ENCODE measurements at places on chromosomes 2 and 18.

DNA sequence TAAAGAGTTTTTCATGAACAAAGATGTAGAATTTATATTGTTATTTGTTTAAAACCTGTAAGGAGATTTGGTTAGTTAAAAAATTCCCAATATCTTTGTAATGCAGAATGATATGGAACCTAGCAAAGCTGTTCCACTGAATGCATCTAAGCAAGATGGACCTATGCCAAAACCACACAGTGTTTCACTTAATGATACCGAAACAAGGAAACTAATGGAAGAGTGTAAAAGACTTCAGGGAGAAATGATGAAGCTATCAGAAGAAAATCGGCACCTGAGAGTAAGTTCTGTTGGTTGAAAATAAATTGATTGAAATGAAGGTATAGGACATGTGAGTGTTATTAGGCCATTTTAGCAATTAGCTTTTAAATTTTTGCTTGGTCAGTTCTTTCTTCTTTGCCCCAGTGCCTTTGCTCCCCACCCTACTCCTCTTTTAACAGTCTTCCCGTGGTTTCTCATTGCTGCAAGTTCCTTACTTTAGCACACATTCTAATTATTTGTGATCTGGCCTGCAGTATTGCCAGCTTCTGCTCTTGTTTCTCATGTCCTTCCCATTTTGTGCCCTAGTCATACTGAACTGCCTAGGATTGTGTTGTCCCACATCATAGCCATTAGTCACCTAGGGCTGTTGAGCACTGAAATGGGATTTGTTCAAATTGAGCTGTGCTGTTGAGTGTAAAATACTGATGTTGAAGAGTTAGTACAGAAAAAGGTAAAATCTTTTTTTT, 36.6 kb downstream of the VAPA start:
- no peak for DNase-seq

- no peak for DNase-seq
These were observed 16.6 kb downstream of the CTDP1 start for GRCh38 chr18:79695856-79696850.

DNA sequence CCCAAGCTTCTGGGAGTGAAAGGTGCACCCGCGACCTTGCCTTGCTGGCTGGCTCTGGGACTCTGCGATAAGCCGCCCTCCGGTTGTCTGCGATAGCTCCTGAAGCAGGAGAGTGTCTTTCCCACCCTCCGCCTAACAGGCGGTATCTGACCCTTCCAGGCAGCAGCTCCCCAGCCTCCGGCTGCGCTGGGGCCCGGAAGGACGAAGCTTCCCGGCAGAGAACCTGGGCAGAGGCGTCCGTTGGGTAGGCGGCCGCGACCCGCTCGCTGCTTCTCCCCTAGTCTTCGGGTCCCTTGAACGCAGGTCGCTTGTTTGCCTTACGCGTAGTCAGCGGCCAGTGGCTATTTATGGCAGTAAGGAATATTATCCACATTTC, 446 bp upstream of the RHBDD1 start:
- peak; percentile 30 for DNase-seq

DNA sequence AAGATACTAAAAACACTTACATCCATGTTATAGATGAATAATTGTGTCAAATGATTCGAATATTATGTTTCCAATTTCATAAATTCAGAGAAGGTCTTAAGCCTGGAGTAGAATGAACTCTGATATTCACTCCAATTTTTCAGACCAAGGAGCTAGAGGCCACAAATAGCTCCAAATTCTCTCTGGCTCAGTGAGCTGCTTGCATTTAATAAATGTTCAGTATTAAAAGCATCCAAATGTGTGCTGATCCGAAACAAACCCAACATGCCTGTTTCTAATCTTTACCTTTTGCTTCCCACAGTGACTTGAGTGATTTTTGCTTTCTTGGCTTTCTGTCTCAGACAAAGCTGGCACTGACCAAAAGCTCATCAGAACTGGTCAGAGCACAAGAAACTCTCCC, 291.4 kb downstream of the CCDC85A start:
- no peak for DNase-seq

DNA sequence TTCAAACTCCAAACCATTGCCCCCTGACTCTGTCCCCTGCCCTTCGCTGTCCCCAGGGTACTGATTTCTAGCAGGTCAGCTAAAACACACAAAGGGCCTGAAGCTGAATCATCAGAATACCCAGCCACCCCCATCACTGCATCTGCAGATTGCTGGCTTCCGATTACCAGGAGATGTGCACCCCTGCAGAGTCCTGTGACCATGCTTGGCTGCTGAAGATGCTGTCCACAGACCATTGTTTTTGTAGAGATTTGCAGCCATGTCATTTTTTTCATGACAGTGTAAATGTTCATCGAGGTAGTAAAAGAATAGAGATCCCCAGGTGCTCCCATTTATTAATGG, 463.3 kb downstream of the STK39 start:
- no peak for DNase-seq

DNA sequence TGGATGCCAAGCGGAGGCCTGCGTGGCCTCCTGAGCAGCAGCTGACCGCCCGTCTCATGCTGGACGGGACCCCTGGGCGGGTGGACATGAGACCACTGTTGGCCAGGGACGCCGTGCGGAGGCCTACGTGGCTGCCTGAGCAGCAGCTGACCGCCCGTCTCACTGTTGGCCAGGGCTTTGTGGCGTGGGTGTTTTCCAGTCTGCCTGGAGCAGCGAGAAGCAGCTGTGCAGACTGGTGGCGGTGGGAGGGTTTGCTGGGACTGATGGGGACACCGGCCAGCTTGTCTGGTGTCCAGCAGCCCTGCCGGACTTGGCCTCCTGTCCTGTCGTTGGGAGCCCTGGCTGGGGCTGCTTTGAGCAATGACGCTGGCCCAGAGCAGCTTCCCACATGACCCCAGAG, 5.8 kb upstream of the D2HGDH start:
- no peak for DNase-seq

DNA sequence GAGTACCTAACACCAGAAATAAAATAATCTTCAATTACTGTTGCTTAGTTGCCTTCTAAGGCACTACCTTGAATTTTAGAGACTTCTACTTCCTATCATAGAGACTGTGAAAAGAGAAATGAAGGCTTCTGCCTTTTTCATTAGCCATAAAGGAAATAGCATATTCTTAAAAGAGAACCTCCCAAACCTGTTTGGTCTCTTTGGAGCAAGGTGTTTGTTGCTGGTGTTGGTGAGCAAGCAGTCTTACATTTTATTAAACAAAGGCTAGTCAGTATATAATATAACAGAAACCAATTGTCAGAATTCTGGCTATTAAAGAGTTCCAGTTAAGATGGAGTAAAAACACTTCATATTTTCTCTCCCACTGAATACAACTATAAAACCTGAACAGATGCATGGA, 116.4 kb downstream of the TAF4B start:
- no peak for DNase-seq

DNA sequence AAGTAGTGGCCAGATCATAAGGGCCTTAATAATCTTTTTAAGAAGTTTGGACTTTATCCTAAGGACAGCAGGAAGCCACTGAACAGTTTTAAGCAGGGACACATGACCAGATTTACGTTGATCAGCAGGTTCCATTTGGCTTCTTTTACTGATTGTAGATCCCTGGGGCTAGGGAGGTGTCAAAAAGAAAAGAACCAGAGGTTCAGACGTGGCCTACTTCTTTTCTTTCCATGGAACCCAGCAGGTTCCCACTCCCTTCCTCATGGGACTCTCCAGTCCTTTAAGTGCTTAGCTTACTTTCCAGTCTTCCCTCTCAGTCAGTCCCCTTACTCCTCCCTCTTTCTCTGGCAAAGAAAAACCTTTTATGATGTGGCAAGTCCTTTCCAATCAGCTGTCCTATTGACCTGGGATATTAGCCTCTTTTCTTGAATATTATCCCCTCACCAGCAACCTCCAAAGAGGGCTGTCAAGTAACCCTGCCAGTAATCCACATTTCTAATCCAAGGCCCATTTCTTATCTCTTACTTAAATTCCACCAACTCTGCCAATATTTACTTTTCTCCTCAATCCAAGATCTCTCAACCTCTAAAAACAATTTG, 33.5 kb downstream of the NHEJ1 start:
- DNase-seq, result no peak

DNA sequence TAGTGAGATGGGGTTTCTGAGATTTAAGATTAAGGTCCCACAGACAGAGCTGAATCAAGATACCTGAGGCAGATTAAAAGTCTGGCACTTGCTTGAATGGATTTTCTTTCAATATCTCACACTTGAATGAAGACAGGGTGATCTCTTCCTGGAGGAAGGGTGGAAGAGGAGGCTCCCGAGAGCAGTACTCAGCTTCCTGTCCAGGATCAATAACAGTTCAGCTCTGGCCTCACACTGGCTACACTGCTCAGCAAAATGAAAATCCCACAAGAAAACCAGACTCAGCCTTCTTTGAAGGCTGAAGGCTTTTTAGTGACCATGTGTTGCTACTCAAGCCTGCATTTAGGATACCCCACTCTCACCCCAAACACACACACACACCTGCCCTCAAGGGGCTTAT, 11.1 kb downstream of the ARHGEF33 start:
- no peak for DNase-seq

DNA sequence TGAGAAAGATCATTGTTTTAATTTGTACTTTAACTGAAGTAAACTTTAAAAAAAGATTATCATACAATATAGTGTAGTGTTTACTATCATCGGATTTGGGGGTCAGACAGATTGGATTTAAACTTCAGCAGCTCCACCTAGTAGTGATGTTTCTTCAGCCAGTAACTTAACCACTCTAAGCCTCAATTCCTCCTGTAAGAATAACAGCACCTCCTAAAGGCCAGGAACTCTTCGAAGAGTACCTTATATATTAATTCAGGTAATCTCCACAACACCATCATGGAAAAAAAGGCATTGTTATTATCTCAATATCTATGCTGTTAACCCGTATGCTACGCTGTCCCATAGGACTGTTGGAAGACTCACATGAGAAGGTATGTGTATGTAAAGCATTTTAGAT, 69.0 kb upstream of the DLGAP1 start:
- no peak for DNase-seq

DNA sequence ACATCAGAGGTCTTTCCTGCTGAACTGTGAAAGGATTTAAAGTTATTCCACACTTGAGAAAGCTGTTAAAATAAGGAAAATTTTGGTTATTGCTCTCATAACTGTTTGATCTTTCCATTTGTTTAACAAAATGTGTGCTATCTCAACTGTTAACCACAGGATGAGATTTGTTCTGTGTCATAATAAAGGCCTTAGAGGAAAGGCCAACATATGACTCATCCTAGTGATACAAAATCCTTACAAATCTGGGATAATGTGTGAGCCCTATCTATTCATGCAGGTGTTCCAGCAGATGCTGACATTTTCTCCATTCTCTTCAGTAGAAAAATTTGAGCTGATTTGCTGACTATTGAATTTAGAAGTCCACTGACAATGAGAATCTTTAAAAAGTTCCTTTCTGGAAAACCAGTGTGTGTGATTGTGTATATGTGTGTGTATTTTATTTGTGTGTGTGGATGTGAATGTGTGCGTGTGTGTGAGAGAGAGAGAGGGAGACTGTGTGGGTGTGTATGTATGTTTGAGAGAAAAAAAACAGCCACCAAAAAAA, 1111.9 kb upstream of the GYPC start:
- DNase-seq, result no peak

DNA sequence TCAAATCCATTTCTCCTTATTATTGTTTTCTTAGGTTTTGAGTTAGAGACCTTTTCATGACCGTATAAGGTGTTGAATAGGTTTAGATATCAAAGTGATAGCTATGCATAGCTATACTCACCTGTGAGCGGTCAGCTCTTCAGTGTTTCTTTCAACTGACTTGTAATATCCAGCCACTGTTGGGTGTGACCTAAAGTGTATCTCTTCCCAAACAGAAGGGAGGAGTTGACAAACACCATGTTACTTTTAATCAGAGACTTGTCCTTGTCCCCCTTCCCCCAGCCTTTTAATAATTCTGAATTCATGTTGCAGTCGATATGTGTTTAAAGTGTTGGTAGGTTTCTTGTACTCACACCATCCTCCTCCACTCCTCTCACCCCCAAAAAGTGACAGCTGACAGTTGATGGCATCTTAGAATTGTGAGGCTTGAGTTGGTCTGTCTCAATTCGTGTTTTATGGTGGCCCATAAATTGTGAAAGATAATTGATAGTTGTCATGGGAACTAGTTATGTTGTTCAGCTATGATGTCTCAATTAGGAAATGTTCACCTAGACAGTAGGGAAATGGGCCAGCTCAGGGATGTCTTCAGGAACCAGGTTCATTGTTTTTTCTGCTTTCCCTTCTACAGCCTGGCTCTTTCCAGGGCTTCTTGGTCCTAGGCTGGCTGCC, 12.0 kb downstream of the NEDD4L start:
- DNase-seq, result no peak

- DNase-seq, result no peak
These were observed 43.5 kb upstream of the NPAS2 start for GRCh38 chr2:100776445-100776844.

- DNase-seq, result no peak
These were observed 28.8 kb downstream of the ADCY3 start for GRCh38 chr2:24891201-24891600.

DNA sequence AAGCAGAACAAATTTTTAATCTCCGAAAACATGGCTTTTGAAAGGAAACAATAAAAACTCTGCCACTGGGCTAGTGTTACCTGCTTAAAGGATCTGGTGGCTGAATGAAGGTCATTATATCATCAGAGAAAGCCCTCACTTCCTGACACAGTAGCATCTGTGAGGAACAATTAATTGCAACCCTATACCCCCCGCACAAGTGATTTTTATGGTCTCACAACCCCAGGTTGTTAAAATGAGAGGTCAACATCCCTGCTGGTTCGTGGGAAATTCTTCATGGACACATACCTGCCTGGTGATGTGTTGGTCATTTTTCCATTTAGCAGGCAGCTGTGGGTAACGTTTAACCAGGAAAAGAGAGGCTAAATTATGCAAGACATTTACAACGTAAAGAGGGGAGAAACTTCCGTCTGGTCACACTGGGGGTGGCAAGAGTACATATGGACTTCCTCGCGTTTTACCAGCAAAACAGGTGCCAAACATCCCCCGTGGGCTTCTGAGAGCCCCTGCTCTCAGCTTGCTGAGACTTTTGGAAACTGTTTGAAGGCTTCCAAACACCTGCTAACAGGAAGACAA, 29.2 kb downstream of the NIFK start:
- no peak for DNase-seq

GRCh38 chr2:159963700-159964099, 98.7 kb downstream of the PLA2R1 start:
- DNase-seq, result no peak

GRCh38 chr2:31246184-31246852, 12.4 kb downstream of the EHD3 start:
- DNase-seq, result no peak

GRCh38 chr2:109703077-109703476, 88.9 kb downstream of the SOWAHC start:
- no peak for DNase-seq

DNA sequence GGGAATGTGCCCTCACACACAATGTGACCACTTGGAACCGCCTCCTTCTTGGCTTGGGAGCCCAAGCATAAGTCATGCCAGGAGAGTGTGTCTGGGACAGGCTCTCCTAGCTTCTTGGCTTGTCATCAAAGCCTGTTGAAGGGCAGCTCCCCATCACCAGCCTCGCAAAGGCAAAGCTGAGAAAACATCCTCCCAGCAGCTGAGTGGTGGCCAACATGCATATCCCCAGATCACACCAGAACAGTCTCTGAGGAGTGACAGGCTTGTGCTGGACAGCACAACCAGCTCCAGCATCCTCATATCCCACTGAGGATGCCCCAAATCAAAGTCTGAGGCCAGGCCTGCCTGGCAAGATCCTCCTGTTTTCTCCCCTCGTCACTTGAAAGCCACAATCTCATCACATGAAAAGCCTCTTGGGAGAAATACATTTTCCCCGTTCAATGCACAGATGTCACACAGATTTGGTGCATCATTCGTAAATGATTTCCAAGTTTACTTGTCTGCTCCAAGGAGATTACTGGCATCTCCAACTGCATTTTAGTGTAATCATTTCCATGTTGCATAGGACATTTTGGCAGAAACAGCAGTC, 269.3 kb downstream of the TTC32 start:
- DNase-seq, result no peak
